CD4-positive, alpha-beta T cell treated with Interleukin-21 for 1 hour (primary cell): ENCODE measurements at places on chromosomes 16 and 17.

DNA sequence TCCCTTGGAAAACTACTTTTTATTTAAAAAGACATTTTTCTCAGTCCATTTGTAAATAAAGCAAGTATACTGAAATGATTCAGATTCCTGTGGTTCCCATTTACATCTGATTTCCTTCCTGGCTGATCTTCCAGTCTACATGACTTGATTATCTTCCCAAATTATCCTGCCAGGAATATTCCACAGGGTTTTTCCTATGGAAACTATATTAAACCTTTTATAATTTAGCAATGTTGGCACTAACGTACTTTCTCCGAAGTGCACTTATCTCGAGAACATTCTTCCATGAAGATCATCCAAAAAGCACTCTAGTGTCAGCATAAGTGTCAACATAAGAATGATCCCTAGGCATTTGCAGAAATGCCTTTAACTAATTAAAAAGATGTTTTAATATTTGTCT, 347.7 kb upstream of the KIF2B start:
- DNase-seq, result no peak

GRCh38 chr17:13525876-13526275, 75.9 kb downstream of the HS3ST3A1 start:
- no peak for DNase-seq

DNA sequence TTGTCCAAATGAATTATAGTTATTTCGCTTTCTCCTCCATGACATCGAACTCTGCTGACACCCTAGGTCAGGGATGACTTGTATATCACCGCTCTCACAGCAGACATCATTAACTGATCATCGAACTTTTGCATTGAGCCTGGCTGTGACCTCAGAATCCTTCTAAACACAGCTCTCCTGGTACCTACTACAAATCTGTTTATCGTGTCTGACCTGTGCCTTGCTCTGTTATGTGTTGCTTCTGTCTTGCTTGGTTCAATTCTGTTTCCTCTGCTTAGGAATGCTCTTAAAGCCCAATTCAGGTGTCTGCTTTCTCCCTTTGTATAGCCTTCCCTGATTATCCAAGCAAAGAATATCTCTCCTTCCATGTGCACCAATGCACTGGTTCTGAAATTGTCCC, 78.3 kb downstream of the CYLD start:
- no peak for DNase-seq

DNA sequence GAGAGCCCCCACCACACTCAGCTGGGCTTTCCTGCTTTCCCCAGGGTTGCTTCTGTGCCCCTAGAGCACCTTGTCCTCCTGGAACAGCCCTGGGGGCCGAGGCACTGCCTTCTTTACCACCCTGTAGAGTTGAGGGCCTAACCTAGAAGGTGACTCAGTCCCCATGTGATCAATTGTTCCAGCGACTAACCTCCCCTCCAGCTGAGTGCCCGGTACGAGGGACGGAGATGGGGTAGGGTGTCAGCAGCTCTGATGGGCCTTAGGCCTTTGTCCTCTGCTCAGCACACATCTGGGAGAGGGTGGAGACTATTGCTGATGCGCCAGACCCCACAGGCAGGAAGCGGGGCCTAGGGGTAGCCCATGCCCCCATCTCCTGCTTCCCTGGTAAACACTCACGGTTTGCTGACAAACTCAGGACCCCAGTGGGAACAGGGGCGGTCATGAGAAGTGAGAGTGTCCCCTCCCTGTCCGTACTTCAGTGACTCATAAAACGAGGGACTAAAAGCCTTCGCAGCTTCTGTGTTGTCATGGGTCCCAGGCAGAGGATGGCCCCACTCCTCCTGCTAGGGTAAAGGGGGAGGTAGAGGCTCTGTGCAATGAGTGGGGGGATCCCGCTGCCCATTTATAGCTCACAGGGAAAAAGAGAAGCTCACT, 33.1 kb downstream of the NECAB2 start:
- no peak for DNase-seq

DNA sequence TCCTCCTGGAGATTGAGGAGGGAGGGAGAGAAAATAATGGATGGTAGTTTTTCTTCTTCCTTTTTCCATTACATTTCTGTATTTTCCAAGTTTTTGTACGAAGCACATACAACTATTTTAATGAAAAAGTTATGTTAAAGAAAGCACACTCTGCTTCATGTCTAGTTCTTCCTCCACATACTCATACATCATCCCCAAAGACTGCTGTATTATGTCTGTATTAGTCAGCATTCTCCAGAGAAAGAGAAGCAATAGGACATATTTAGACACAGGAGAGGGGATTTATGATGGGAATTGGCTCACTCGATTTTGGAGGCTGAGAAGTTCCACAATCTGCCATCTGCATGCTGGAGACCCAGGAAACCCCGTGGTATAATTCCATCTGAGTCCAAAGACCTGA, 10.1 kb upstream of the ACSM2A start:
- no peak for DNase-seq

DNA sequence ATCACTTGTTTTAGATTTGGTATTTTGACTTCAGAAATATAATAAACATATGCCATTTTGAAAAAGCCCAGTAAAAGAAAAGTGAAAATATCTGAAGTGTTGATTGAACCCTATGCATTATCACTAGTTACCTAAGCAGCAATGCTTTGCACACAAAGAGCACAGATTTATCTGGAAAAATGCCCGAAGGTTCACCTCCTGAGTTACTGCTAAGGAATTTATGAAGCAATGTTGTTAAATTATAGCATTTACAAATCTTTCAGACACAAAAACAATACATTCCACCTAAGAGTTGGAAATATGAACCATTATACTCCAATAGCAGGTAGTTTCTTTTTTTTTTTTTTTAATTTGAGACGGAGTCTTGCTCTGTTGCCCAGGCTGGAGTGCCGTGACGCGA, 38.9 kb upstream of the GHDC start:
- DNase-seq, result no peak

DNA sequence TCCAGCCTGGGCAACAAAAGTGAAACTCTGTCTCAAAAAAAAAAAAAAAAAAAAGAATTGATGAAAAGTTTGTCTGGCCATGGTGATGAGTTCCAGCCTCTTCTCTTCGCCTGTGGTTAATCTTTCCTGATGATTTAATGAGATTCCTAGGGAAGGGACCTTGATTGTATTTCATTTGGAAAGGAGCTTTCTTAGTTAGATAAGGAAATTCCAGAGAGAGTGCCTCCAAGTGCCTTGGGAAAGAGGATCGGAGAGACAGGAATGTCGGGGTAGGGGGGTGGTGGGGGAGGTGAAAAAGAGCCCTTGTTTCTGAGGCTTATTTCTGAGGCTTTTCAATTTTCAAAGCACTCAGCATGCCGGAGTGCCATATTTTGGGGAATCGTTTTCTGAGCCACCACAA, 93.2 kb upstream of the SIAH1 start:
- DNase-seq, result no peak

DNA sequence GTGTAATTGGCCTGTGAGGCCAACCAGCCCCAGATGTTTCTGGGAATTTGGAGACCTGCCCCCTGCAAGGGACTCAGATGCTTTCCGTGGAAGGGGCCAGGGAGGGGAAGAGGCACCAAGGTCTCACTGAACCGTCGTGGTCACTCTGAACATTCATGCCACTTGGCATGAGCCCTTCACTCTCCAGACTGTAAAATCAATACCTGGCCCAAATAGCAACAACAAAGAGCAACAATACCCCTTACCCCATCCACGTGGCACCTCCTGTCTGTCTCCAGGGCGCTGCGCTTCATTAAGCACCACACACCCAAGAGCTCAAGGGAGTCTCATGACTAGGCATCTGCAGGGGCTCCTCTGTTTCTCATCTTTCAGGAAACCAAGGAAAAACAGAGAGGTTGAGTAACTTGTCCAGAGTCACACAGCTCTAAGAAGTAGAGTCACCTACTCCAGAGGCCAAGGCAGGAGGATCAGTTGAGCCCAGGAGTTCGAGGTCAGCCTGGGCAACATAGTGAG, 52.8 kb downstream of the SOCS1 start:
- DNase-seq, result no peak

GRCh38 chr17:7016418-7016817, 4.0 kb downstream of the RNASEK start:
- no peak for DNase-seq

GRCh38 chr16:69077251-69077650, 28.2 kb upstream of the HAS3 start:
- no peak for DNase-seq

DNA sequence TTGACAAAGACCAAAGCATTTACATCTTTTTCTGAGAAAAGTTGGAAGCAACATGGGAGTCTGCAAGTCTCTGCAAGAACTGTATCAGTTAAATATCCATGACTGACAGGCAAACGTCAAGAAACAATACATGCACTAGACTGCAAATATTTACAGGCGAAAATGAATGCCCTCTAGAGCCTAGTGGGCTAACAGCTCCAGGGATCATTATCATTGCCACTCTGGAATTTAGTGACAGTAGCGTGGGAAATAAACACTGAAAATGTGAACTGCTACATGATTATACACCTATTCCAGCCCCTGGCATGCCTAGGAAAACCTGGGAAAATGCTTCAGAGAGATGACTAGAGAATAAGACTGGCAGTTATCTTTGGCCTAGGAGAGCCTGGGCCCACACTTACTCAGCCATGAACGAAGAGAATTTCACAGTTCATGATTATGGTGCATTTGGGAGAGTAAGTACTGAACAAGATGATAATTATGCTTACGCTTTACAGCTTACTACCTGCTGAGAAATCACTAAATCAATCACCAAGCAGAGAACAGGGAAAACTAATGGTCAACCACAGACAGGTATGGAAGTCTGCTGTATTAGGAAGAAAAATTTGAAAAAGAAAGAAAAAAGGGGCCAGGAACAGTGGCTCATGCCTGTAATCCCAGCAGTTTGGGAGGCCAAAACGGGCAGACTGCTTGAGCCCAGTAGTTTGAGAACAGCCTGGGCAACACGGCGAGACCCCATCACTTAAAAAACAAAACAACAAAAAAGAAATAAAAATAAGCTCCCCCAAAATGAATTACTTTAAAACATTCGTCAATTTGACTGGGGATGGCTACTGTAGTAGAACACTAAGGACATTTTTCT, 66.6 kb upstream of the CLEC18B start:
- DNase-seq, result no peak

DNA sequence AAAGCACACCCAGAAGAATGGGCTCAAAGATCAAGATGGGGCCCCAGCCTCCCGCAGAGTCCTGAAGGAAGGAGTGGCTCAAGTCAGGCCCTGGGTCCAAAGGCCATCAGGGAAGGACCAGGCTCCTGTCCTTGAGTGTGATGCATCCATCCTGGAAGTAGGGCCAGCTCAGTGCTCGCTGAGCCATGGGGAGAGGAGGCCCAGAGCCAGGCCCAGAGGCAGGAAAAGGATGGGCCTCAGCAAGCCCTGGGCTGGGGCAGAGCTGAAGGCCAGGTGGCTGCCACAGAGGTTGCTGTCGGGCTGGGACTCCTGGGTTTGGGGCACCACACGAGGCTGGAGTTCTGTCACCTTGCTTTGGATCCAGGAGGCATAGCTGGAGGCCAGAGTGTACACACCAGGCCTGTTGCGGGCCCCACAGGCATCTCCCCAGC, 3.7 kb downstream of the PRSS8 start:
- no peak for DNase-seq

- no peak for DNase-seq
Measured at GRCh38 chr16:67807148-67807682, 526 bp downstream of the TSNAXIP1 start.

GRCh38 chr16:11423315-11424117, 78.3 kb downstream of the RMI2 start:
- no peak for DNase-seq

DNA sequence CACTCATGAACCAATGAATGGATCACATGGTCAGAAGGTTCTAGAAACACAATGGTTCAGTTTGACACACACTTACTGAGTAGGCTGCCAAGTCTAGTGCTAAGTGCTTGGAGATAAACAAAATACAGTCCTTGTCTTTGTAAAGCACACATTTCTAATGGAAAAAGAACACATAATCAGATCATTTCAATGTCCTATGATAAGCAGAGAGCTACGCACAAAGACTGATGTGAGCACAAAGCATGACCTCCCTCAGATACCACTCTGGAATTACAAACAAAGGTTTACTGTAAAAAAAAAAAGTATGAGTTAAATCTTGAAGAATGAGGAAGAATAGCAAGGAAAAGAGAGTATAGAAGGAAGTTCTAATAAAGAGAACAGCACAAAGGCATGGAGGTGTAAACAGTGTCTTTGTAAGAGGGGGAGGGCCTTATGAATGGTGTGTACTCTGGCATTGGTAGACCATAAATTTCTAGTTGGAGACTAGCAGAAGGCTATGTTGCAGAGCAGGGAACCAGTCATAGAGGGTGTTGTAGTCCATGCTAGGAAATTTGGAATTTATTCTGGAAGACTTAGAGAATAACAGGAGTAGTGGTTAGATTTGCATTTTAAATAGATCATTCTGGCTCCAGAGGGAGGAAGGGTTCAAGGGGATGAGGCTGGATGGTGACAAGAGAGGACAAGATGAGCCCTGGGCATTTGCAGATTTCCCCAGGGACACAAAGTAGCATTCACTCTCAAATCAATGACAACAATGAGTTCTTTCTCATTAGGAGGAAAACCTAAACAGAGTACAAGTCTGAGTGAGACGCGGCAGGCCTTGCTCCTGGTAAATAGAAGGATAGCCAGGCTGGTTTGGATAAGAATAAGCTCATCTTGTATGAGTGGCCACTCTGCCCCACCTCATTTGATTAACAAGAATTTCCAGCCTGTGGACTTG, 468.0 kb downstream of the TOX3 start:
- no peak for DNase-seq

DNA sequence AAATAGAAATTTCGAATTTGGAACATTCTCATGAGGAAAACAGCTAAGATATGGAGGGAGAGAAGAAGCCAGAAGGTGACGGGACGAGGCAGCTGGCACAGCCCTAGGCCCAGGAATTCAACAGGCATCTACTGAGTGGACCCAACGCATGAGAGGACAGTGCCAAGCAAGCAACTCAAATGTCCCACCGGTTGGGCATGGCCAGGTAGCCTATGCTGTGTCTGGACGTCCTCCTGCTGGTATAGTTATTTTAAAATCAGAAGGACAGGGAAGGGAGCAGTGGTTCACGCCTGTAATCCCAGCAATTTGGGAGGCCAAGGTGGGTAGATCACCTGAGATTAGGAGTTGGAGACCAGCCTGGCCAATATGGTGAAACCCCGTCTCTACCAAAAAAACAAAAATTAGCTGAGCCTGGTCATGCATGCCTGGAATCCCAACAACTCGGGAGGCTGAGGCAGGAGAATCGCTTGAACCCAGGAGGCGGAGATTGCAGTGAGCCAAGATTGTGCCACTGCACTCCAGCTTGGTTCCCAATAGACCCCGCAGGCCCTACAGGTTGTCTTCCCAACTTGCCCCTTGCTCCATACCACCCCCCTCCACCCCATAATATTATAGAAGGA, 2.0 kb downstream of the GH1 start:
- no peak for DNase-seq
